Activated CD8-positive, alpha-beta memory T cell treated with anti-CD3 and anti-CD28 coated beads, Interleukin-2, amount 50 U/mL, for 48 hours (primary cell): ENCODE measurements at places on chromosomes 3 and 15.

DNA sequence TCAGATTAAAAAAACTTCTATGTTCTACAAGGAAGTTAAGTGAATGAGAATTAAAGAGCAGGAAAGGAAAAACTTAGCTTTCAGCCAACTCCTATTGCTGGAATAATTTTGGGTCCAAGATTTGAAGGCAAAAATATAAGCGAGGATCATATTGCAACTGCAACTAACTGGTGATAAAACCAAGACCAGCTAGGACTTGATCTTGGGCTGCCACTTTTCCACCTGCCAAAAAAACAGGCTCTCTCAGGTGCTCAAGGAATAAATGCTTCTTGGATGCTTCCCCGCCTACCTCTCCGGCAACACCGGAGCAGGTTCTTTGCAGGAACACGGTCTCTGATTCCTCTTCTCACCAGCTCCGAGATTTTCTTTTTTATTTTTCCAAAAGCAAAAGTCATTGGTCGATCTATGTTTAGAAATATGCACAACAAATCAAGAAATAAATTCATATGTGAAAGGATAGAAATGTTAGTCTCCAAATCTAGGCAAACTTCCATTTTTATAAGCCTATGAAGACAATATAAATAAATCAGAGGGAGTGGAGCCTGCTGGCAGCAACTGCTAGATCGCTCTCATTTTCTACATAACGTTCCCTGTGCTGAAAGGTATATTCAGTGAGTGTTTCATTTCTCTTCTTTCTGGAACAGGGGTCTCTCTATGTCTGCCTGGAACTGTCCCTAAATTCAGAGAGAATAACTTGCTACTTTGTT is 241.9 kb downstream of the NTRK3 start:
- no peak for DNase-seq

DNA sequence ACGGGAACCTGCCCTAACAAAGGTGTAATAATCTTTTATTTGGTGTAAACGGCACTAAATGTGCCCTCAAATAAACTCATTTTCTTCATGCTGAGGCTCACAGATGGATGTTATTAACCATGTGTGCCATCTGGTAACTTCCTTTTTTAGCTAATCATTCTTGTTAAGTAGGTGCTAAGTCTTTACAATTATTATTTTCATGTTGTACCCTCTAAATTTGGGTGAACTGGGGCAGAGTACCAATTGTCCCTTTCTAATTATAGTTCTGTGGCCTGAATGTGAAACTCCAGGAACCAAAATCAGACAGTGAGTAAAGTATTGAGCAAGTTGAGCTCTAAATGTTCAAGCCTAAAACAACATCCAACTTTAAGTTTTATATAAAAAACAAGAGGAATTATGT is 220.7 kb upstream of the CADM2 start:
- no peak for DNase-seq

DNA sequence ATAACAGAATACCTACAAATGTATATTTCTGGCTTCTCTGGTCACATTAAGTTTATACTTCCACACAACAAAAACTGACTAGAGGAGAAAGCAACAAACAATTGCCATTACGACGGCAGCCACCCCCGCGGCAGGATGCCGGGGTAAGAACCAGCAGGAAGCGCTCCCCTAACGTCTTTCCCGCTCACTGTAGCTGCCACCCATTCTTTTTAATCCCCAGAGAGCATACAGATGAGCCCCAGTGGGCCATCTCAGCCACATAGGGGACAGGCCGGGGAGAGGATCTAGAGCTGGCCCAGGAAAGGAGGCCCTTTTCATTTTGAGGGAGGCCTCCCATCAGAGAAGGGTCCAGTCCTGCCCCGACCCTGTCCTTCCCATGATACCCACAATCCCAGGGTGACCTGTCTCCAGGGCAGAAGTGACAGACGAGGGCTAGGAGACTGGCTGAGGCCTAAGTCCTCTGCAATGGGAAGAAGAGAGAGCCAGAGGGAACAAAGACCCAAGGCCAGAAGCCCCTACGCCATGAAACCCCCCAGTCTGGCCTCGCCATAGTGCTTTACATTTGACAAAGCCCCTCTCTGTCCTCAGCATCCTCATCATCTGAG is 3.6 kb upstream of the CALML4 start:
- DNase-seq = peak; percentile 44

GRCh38 chr15:66389859-66390381 is 3.2 kb downstream of the MAP2K1 start:
- DNase-seq = no peak

- no peak for DNase-seq
Observed at GRCh38 chr3:161069511-161070251, 35.5 kb downstream of the B3GALNT1 start.

DNA sequence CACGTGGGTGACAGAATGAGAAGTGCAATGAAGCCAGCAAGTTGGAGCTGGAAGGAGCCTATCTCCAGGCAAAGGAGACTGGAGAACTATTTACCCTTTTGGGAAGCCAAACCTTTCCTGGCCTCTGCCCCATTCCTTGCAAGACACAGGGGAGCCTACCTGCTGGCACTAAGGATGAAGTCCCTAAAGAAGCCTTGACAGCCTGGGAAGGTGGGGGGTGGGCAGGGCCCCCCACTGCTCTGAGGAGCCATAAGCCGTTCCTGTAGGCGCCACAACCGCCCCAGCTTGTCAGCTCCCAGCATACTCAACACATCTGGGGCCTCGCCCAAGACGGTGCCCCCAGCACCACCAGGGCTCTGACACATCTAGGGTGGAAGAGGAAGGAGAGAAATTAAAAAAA is 5.5 kb downstream of the CDAN1 start:
- DNase-seq = no peak

GRCh38 chr3:132538072-132538471 is 59.0 kb upstream of the ACKR4 start:
- DNase-seq = no peak

GRCh38 chr3:42317137-42317536 is 51.2 kb upstream of the CCK start:
- no peak for DNase-seq

GRCh38 chr3:172913911-172914655 is 163.6 kb downstream of the ECT2 start:
- DNase-seq = no peak

- no peak for DNase-seq
Observed at GRCh38 chr3:190426806-190427507, 22.7 kb downstream of the TMEM207 start.

DNA sequence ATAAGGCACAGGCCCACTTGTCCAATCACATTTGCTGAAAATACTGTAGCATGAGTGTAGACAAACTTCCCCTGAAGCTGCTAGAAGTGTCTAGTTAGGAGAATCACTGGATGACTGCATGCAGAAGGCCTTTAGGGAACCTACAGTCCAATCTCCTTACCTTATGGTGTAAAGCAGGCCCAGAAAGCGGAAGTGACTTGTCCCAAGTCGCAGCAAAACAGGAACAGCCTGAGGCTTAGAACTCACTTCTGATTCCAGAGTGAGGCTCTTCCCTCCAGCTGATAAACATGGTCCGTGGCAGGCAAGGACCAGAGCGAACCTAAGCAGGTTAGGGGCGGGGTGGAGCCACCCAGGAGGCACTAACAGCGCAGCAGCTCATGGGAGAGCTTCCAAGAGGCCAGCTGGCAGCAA is 2.5 kb downstream of the GRAMD2A start:
- DNase-seq = no peak

DNA sequence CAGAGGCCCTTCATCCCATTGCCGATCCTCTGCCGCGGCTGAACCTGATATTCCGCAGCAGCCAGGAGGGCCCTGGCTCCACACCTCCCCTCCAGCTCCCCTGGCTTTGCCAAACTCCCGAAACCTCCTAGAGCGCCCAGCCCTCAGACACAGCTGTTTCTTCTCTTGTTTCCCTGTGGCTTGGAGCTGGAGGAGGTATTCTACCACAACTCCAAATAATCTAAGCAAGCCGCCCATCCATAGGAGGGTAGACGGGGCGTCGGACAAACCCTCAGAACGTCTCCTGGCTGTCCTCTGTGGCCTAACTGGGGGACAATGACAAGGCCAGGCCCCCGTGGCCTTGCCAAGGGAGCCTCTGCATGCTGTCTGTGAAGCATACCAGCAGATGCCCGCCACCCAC is 10.4 kb downstream of the PLA2G4D start:
- DNase-seq = peak; percentile 43

- DNase-seq = no peak
Observed at GRCh38 chr15:65612949-65613744, 2.2 kb upstream of the INTS14 start.

GRCh38 chr3:21750080-21750696 is 822 bp downstream of the ZNF385D start:
- DNase-seq = no peak

- DNase-seq = no peak
Observed at GRCh38 chr3:32384938-32385337, 6.7 kb upstream of the CMTM7 start.

- DNase-seq = no peak
Observed at GRCh38 chr3:13547591-13548371, 1.1 kb upstream of the FBLN2 start.

GRCh38 chr15:42156243-42156922 is at the start of gene PLA2G4F:
PLA2G4F (minus strand) TSS chr15:42156636; CDS start chr15:42156549, 87 bp downstream.
- DNase-seq = peak; percentile 43

DNA sequence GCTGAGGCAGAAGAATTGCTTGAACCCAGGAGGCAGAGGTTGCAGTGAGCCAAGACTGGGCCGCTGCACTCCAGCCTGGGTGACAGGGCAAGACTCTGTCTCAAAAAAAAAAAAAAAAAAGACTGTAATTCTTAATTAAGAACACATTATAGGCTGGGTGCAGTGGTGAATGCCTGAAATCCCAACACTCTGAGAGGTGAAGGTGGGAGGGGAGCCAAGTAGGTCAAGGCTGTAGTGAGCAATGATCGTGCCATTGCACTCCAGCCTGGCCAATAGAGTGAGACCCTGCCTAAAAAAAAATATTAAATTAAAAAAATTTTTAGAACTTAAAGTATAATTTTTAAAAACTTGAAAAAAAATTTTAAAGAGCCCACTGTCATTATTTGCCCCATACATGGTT is 13.4 kb upstream of the ARPIN start:
- DNase-seq = no peak

DNA sequence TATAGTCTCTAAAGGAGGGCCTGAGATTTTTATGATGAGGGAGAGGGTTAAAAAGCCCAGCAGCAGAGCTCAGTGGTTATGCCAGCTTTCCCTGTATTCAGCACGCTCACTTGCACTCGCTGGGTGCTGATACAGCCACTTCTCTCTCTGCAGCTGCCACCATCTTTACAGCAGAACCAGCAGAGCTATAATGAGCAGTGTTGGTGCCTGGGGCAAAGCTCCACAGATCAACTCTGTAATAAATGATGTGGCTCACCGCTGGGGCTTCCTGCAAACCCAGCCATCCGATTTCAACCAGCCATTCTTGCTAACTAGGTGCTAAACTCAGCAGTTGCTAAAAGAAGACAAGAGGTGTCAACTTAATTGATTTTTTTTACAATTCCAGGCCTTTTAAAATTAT is 48.0 kb downstream of the ARNT2 start:
- no peak for DNase-seq

DNA sequence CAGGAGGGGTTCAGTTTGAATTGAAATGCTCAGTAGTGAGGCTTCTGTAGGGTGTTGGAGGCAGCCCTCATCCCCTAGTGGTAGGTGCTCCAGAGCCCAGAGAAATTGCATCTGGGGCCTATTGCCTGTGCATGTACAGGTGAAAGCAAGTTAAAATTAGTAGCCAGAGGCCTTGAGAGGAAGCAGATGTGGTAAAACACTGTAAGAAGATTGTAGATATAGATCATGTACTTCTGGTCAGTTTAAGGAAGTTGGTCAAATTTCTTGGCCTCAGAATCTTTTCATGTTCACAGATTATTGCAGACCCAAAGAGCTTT is 34.6 kb downstream of the IGSF10 start:
- DNase-seq = no peak

DNA sequence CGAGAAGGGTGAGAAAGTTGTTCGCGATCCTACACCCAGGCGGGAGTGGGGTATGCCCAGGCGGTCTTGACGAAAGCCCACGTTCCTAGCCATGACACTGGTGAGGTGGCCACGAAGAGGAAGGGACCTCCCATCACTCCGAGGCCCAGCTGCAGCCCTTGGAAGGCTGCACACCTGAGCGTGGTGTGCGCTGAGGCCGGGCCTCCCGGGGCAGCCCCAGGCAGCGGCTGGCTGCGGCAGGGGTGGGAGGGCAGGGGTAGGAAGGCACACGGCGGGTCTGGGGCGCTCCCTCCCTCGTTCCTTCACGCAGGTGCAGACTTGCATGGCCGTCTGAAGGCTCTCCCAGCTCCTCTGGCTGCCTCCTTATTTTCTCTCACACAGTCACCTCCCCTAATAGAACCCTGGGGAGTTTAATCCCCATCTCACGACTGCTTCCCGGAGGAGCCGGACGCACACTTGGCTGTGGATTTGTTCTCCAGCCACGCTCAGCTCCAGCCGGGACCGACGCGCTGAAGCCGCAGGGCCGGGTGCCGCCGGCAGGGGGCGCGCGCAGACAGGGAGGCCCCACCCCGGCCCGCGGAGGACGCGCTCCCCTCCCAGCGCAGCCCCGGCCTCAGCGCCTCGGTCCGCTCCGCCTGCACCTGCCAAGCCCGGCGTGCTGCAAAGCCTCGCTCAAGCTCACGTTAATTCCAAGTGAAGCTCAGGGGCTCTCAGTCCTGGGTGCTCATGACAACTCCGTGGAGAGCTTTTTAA is 37.8 kb upstream of the MUC4 start:
- DNase-seq = no peak

- no peak for DNase-seq
Observed at GRCh38 chr3:105811518-105812193, 57.2 kb downstream of the CBLB start.

DNA sequence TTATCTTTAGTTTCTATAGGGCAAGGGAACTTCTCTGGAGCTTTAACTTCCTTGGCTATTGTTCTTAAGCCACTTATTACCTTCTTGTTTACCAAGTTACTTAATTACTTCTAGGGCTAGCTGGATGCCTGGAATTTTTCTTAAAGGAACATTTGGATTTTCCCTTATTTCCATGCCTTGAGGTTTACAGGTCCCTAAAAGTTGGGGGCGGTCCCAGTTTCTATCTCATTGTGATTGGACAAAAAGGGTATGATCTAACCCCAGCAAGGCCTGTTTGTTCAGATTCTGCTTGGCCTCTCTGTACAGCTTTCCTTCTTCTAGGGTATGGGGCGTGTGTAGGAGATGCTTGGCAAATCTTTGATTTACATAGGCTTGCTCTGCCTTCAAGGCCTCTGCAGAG is 17.4 kb downstream of the PDHB start:
- no peak for DNase-seq

DNA sequence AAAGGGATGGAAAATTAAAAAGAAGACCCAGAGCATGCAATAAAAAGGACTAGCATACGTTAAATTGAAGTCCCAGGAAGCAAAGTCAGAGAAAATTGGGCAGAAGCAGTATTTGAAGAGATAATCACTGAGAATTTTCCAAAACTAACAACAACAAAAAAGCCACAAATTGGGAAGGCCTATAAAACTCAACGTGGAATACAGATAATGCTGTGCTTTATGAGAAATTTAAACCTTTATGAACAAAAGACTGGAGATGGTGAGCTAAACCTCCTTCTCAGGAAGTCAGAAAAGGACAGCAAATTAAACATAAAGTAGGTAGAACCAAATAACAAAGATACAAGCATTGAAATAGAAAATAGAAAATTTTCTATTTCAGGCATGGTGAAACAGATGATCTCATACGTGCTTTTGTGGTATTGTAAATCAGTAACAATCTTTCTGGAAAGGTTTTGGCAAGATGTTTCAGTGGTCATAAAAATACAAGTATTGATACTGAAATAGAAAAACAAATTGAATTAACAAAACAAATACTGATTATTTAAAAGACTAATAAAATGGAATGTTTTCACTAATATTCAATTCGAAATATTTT is 55.6 kb downstream of the LYSMD4 start:
- no peak for DNase-seq

GRCh38 chr3:171553086-171553485 is 92.9 kb upstream of the TNIK start:
- no peak for DNase-seq

- DNase-seq = peak; percentile 66
Observed at GRCh38 chr15:79185199-79185598, 94.6 kb upstream of the RASGRF1 start.
